Kasumi-1 (cell line): ENCODE measurements at places on chromosomes 3 and 15.
A peak's percentile ranks its signal among the peaks of the same experiment; 100 is the strongest.

DNA sequence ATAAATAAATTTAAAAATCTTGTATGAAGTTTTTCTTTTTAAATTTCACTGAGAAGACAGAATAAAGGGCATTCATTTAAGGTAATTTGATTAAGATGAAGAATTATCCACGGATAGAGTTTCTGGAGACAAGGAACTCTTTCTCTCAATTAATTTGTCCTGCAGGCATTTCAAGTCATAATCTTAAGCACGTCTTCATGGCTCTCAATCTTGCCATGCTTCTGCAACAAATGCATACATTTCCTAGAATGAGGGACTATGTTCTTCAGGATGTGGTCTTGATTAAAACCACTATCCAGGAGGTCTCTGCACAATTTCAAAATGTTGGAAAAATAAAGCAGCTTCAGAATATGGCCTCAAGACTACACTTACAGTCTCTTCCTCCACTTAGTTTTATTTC lies 67.6 kb upstream of the LSAMP start:
- DNase-seq = no peak

DNA sequence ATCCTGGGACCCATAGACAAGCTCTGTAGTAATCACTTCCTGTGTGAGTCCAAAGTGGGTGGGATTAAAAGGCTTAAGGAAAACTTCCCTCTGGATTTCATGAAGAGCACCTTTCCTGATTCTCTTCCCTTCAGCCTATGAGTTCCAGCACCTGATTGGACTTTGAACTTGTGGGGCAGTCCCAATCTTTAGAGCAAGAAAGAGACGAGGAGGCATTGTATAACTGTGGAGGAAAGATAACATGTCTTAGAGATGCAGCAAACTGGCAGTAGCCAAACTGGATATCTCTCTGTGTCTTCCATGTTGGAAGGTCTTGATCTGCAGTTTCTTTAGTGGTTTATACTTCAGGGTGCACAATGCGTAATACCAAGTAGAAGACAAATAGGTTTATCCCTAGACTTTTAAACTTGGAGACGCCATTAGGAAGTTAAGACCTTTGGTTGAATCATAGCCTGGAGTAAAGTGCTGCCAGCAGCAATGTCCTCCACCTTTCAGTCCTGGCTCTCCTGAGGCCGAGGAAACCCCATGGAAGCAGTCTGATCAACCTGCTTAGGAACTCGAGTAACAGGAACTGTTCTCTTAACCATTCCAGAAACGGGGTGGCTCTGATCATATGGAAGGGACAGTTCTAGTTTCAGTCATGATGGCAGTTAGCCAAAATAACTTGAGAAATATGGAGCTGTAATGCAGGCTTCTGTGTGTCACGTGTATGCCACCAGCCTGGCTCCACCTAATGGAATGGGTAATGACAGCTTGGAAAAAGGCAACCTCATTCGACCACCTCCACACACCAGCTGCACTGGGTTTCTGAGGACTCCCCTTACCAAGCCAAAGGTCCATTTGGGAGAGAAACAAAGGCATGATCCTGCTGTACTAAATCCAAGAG lies 4.7 kb downstream of the EIF1B start:
- no peak for DNase-seq

DNA sequence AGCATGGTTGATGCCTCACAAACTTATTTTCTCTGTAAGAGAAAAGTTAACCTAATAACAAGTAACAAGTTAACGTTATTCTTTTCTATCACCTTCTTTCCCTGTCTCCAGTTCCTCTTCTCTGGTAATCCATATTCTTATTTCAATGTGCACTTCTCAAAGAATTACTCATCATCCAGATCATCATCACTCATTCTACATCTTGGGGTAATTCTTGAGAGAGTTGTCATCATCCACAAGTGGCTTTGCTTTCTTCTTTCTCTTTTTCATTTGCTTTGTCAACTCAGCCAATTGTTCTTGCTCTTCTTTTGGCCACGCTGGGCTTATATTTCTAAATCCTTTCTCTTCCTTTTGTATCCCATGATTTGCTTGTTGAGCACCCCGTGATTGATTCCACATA lies 20.8 kb upstream of the RNF111 start:
- no peak for DNase-seq

GRCh38 chr3:119825820-119826219 lies 43.9 kb downstream of the NR1I2 start:
- DNase-seq = no peak

DNA sequence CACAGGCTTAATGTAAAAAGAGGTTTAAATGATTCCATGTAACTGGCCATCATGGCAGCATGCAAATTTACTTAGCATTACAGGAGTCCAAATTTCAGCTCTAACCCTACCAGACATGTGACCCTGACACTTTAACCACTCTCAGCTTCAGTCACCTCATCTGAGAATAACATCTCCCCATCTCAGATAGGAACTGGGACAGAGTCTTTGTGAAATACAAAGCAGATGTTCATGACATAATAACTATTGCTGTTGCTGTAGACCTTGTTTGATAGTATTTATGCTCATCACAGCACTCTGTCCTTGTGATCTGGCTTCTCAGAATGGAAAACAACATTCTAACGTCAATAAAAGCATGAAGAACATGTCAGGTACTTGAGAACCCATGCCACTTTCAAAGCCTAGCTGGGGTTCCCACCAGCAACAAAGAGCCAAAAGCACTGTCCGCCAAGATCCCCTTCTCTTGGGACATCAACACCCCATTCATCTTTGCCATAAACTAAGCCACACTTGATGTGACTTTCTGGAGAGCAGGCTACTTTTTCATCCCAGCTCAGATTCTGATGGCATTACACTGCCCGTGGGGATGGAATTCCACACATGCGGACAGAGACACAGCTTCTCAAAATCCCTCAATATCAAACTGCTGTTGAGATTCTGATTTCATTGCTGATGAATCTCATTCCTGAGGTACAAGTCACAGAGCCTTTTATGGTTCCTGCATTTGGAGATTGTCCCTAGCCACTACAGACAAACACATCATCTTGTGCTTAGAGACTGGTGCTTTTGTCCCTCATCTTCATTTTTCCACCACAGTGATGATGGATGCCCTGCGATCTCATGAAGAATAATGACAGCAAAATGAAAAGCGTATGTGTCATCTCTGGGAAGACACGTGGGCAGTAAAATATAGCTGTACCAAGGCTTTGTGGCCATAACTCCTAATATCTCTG lies 202.7 kb downstream of the TNIK start:
- no peak for DNase-seq

- DNase-seq = no peak
Measured at GRCh38 chr3:45910892-45911291, 24.5 kb downstream of the CCR9 start.

- DNase-seq = no peak
Measured at GRCh38 chr15:65388306-65389080, 10.7 kb upstream of the IGDCC3 start.

GRCh38 chr3:63774781-63775180 lies 44.3 kb upstream of the C3orf49 start:
- no peak for DNase-seq

- no peak for DNase-seq
Measured at GRCh38 chr3:62577153-62577552, 203.8 kb upstream of the FEZF2 start.

DNA sequence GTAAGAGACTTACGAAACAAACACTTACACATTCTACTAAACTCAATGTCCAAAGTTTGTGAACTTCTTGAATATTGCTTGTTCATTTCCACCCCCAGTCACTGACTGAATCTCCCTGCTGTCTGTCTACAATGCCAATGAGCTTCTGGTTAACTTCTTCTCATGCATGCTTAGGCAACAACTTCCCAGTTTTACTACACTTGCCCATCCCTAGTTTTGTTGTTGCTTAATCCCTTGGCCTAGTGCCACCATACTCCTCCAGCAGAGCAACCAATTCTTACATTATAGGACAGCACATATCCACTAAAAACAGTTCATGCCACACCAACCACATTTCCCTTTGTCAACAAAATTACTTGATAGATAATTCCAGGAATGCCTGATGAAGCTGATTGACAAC lies 40.9 kb upstream of the CCR2 start:
- peak; percentile 57 for DNase-seq

DNA sequence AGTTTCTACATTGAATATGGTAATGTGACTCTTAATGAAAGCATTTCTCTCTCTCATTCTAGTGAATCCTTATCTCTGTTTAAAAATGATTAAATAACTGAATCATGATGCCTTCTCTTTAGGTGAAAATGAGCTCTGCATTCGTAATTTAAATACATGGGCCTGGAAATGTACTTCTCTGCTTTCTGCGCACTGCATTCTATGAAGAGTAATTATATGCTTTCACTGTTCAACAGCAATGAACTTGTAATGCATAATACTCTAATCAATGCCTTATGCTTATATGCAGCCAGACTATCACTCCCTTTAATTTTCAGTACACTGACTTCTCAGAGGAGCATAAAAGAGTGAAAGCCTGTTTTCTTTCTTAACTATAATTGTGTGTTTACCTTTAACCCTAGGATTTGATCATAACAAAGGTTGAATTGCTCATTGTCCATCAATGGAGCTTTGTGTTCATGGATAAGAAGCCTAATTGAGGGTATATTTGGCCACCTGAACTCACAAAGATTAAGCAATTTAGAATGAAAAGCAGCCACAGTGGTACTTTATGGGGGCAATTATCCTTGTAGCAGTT lies 330.8 kb upstream of the PDZRN3 start:
- no peak for DNase-seq

DNA sequence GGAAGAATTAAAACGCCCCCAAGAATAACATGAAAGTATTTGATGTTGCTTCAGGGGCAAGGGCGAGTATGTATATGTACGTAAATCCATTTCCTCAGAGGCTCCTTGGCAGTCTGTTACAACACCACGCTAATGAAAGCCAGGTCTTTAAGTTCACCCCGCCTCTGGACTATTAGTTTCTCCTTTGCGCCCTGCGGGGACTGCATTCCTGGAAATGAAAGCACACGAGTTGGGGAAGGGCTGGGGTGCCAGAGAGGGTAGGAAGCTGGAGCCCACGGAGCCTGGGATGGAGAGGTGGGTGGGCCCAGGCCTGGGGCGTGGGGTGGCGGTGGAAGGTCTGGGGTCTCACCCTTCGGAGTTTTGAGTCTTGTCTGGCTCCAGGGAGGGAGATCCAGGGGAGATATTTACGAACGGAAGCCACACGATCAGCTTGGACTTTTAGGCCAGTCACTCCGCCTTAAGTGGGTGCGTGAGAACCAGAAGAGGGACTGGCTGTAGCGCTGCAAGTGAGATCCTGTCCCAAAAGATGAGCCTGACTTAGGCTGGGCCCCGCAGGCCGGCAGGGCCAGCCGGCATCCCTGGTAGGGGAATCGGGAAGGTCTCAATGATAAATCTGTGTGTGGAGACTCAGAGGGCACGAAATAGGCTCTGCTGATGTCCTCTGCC lies 1.6 kb upstream of the PLCL2 start:
- DNase-seq = no peak
